ENCODE measurements at places on chromosomes 7 and 10.

- DNase-seq, result no peak
Observed at GRCh38 chr10:125008689-125009638, 67.0 kb downstream of the ZRANB1 start.

DNA sequence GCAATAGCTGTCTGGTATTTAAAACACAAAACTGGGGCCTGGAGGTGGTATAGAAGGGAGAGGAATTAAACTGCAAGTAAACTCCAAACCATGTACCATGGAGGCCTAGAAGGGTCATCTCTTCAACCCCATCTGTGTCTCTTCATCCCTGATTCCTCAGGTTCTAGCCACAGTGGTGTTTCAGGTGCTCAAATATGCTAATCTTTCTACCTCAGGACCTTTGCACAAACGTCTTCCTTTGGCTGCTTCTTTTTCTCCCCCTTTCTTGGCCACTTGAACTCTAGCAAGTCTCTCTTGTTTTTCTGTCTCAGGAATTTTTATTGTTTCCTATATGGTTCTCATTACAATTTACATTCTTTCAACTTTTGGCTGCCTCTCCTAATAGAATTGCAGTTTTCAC, 25.6 kb upstream of the MTPN start:
- DNase-seq, result no peak

- DNase-seq, result no peak
Observed at GRCh38 chr10:90884431-90884830, 12.7 kb downstream of the RPP30 start.

DNA sequence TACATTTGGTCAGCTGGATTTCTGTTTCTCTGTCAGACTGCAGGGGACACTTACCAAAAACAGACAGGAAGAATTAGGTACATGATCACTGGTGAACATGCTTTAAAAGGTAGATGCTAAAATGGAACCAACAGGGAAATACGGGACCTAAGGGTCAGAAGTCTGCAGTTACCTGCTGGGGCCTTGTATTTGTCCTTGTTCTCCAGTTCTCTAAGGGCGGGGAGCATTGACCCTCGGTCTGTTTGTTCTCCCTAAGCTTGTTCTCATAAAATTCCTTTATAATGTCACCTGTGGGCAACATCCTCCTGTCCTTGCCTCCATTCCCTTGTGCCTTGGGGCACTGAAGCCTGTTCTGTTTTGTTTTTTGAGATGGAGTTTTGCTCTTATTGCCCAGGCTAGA, 29.8 kb upstream of the MSMB start:
- no peak for DNase-seq

DNA sequence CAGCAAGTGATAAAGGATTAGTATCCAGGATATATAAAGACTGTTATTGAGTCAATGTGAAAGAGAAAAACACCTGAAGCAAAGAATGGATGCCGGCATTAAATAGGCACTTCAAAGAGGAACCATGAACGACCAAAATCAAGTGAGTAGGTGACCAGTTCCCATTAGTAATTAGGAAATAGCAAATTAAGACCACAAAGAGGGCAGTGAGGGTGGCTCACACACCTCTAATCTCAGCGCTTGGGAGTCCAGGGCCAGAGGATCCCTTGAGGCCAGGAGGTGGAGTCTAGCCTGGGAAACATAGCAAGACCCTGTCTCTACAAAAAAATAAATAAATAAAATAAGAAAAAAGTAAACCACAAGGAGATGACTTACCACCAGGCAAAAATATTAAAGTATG, 1.5 kb upstream of the ANTXRL start:
- no peak for DNase-seq

- DNase-seq, result no peak
Observed at GRCh38 chr10:13072339-13072738, 27.6 kb upstream of the OPTN start.

DNA sequence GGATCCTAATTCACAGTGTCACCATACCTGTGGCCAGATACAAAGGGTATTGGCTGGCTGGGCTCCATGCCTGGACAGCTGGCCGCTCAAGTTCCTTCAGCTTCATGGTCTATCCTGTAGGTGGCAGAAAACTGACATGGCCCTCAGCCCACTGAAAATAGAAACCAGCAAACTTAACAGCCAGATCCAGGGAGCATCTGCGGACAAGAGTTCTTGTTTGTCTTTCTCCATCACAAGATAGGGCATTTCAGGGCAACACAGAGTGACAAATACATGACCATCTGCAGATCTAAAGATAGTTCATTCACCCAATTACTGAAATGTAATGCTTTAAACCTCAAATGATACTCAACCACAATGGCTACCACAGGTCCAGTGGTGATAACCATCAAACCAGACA, 2.8 kb downstream of the SEC31B start:
- no peak for DNase-seq

GRCh38 chr10:100645613-100646392, 99.6 kb upstream of the PAX2 start:
- DNase-seq, result no peak

GRCh38 chr10:59803714-59804113, 50.5 kb upstream of the MRLN start:
- DNase-seq, result no peak

- no peak for DNase-seq
Observed at GRCh38 chr7:113521468-113521867, 397.3 kb downstream of the PPP1R3A start.

DNA sequence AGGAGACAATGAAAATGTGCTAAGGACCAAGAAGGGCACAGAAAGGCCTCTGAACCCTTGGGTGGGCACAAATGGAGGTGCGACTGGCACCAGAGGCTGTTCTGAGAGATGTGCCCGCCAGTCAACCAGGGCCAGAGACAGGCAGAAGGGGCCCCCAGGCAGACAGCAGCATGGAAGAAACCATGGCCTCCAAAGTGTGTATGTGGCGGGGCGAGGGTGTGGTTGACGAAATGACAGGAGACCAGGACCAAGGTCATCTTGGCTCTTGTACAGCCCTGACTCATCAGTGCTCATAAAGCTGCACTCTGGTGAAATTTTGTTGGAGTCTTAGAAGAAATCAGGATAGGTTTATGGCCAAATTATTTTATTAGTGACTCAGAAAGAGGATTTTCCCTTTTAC, 4.0 kb upstream of the MRPS24 start:
- DNase-seq, result no peak

GRCh38 chr7:81135324-81135723, 216.5 kb upstream of the SEMA3C start:
- no peak for DNase-seq

Measured in stimulated activated CD4-positive, alpha-beta T cell treated with anti-CD3 and anti-CD28 coated beads, TNF-alpha, amount 100 ng/mL, for 4 hours (primary cell).